Esophagus muscularis mucosa (tissue), 4 donors: ENCODE measurements at places on chromosomes 4 and X. TPM values are rescaled to one million over a fixed set of nuclear protein-coding genes. Genes with fewer than 3 reads are reported as not detected.

CPXCR1 gene
- not detected for total RNA-seq

DNA sequence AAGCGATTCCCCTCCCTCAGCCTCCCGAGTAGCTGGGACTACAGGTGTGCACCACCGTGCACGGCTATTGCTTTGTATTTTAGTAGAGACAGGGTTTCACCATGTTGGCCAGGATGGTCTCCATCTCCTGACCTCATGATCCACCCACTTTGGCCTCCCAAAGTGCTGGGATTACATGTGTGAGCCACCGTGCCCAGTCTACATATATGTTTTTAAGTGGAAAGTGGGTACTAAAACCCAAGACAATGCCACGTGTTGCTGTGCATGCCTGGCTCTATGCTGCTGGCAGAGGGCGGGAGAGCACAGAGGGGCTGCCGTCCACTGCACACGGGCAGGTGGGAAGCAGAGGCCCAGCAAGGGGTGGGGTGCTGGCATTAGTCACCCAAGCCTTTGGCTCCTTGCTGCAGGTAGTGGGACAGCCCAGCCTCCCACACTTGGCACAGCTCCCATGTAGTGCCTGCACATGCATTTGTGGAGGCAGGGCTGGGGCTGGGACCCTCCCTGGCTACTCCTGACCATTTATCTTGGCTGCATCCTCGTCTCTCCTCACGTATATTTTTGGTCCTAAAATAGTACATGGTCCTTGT, 3.5 kb downstream of the EMD start:
- no peak overlapping the region for H3K4me3 ChIP-seq
- no peaks in the 10 kb centered on the region for H3K27me3 ChIP-seq
- no peak for DNase-seq
- H3K36me3 ChIP-seq: peaks cover 7% of the 10 kb centered on the region

- no peaks in the 10 kb centered on the region for H3K4me1 ChIP-seq
- no peak overlapping the region for H3K27ac ChIP-seq
- no peak overlapping the region for H3K4me3 ChIP-seq
- H3K27me3 ChIP-seq: no peaks in the 10 kb centered on the region
Observed at GRCh38 chr4:2332976-2333319, 71.0 kb upstream of the MXD4 start.

DNA sequence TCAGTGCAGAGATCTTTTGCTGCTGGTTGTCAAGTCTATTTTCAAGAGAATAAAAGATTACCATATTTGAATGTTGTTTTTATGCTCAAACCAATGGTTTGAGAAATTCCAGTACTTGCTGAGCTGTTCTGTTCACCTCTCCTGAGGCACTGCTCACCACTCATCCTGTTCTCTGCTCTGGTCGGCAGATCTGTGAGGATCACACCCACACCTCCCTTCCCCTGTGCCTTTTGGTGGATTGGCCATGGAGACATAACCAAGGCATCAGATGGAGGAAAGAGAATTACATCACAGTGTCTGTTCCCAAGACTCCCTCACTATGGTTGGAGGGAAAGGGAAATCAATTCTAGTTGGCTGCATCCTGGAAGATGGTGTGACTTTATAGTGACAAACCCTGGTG, 391.6 kb downstream of the ARHGAP24 start:
- peaks cover 45% of the 10 kb centered on the region for H3K4me1 ChIP-seq
- H3K36me3 ChIP-seq: no peaks in the 10 kb centered on the region
- no peak overlapping the region for H3K4me3 ChIP-seq
- no peak for DNase-seq
- H3K27ac ChIP-seq: no peak overlapping the region
- no peaks in the 10 kb centered on the region for H3K27me3 ChIP-seq

BOD1L1 gene
- 31.0 TPM for total RNA-seq

- H3K27ac ChIP-seq: no peak overlapping the region
- DNase-seq: no peak
- H3K4me3 ChIP-seq: no peak overlapping the region
- no peaks in the 10 kb centered on the region for H3K4me1 ChIP-seq
- H3K36me3 ChIP-seq: peaks cover 12% of the 10 kb centered on the region
Observed at GRCh38 chr4:169446824-169447223, 165.6 kb downstream of the NEK1 start.

DNA sequence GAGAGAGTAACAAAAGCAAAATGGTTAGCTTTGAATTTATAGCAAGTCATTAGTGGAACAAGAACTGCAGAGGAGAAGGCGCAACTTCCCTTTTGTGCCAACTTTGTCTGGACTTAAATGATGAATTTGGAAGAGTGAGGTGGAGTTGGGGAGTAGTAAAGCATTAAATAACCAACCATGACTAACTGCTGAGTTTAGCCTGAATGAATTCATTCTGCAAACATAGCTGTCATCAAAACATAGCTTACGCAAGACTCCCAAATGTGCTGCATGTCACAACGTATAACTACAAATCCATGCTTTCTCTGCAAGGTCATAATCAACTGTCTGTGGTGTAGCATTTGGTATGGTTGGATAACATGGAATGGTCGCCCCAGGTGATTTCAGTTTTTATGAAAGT, 75.9 kb upstream of the RPL34 start:
- DNase-seq: no peak
- no peaks in the 10 kb centered on the region for H3K36me3 ChIP-seq
- H3K27ac ChIP-seq: no peak overlapping the region
- H3K4me1 ChIP-seq: no peaks in the 10 kb centered on the region

DNA sequence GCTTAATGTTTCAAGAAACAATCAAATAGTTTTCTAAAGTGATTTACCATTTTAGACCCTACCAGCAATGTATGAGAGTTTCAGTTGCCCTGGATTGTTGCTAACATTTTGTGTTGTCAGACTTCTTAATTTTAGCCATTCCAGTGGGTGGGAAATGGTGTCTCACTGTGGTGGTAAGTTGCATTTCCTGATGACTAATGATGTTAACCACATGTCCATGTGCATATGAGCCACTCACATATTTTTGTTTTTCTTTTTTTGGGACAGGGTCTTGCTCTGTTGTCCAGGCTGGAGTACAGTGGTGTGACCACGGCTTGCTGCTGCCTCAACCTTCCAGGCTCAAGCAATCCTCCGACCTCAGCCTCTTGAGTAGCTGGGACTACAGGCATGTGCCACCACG, 48.3 kb downstream of the MED28 start:
- no peaks in the 10 kb centered on the region for H3K36me3 ChIP-seq
- no peak for DNase-seq
- no peak overlapping the region for H3K4me3 ChIP-seq
- H3K4me1 ChIP-seq: no peaks in the 10 kb centered on the region
- H3K27me3 ChIP-seq: no peaks in the 10 kb centered on the region
- no peak overlapping the region for H3K27ac ChIP-seq

- H3K27ac ChIP-seq: no peak overlapping the region
- H3K36me3 ChIP-seq: no peaks in the 10 kb centered on the region
- no peak for DNase-seq
- H3K4me3 ChIP-seq: peak overlapping the region; percentile 60
Observed at GRCh38 chrX:134171661-134172587, 65.1 kb upstream of the CCDC160 start.

DNA sequence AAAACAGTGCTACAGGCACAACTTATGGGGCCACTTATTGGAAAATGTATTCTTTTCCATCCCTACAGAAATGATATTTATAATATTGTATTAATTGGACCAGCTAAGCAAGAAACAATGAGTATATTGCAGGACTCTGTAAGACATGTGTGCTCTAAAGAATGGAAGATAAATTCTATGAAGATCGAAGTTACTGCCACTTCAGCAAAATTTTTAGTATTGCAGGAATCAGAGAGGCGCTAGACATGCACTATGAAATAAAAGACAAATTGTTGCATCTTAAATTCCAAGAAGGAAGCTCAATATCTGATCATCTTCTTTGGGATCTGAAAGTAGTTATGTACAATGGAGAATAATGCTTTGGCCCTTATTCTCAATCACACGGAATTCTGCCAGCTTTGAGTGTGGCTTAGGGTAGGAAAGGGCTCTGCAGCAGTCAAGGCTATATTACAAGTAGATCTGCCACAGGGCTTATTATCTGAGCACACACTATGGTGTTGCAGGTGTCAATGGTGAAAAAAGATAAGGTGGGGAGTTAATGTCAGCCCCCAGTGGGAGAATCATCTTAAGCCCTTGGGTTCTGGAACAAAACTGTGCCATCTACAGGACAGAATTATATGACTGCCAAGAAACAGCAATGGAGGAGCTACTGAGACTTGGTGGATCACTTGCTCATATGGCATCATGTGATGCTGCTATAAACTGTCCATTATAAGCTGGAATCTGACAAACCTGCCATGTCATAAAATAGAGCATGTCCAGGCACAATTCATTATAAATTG, 334.0 kb upstream of the NDST3 start:
- H3K27me3 ChIP-seq: no peaks in the 10 kb centered on the region
- H3K4me3 ChIP-seq: no peak overlapping the region
- no peaks in the 10 kb centered on the region for H3K36me3 ChIP-seq
- no peak overlapping the region for H3K27ac ChIP-seq
- DNase-seq: no peak
- H3K4me1 ChIP-seq: no peaks in the 10 kb centered on the region

GRCh38 chr4:182447767-182448280, 204.6 kb downstream of the TENM3 start:
- no peak for DNase-seq
- H3K36me3 ChIP-seq: no peaks in the 10 kb centered on the region
- H3K4me1 ChIP-seq: peaks cover 25% of the 10 kb centered on the region
- peak overlapping the region; percentile 94 for H3K4me3 ChIP-seq
- no peaks in the 10 kb centered on the region for H3K27me3 ChIP-seq
- H3K27ac ChIP-seq: peak overlapping the region; percentile 79

PHEX gene
- 0.63 TPM for total RNA-seq

DNA sequence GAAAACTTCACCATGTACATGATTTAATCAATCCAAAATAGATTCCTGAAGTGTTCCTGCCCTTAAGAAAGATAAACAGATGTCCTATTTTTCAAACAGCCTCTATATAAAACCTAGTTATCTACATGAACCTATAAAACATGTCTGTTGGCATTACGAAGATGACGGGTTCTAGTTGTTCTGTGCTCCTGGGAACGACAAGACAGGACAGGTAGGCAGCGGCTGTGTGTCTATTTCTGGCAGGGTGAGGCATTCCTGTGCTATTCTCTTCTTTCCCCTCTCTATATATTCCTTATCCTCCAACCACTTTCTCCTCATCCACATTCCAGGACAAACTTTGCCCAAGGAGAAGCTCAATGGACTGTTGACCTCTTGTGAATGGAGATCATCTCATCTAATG, 6.1 kb downstream of the FAT1 start:
- H3K4me3 ChIP-seq: no peak overlapping the region
- no peaks in the 10 kb centered on the region for H3K36me3 ChIP-seq
- peaks cover 5% of the 10 kb centered on the region for H3K4me1 ChIP-seq

GRCh38 chrX:22117633-22118032, 85.5 kb downstream of the PHEX start:
- no peaks in the 10 kb centered on the region for H3K36me3 ChIP-seq
- no peak overlapping the region for H3K27ac ChIP-seq
- H3K4me1 ChIP-seq: no peaks in the 10 kb centered on the region
- no peak overlapping the region for H3K4me3 ChIP-seq

- H3K36me3 ChIP-seq: peaks cover 12% of the 10 kb centered on the region
- no peaks in the 10 kb centered on the region for H3K27me3 ChIP-seq
- H3K27ac ChIP-seq: no peak overlapping the region
- no peaks in the 10 kb centered on the region for H3K4me1 ChIP-seq
Observed at GRCh38 chr4:98476891-98477290, 181.5 kb downstream of the TSPAN5 start.

- no peaks in the 10 kb centered on the region for H3K4me1 ChIP-seq
- H3K27ac ChIP-seq: no peak overlapping the region
- no peak for DNase-seq
- no peaks in the 10 kb centered on the region for H3K36me3 ChIP-seq
- H3K4me3 ChIP-seq: no peak overlapping the region
- H3K27me3 ChIP-seq: no peaks in the 10 kb centered on the region
Observed at GRCh38 chr4:175661437-175661836, 150.6 kb downstream of the GPM6A start.

DMD gene
- total RNA-seq: 210 TPM

- no peak overlapping the region for H3K4me3 ChIP-seq
- H3K4me1 ChIP-seq: no peaks in the 10 kb centered on the region
- DNase-seq: no peak
- H3K27me3 ChIP-seq: no peaks in the 10 kb centered on the region
Observed at GRCh38 chrX:25941087-25941486, 197.1 kb upstream of the MAGEB18 start.

APBB2 gene
- 68.1 TPM for total RNA-seq
